ENCODE measurements at places on chromosomes 5 and 9.

DNA sequence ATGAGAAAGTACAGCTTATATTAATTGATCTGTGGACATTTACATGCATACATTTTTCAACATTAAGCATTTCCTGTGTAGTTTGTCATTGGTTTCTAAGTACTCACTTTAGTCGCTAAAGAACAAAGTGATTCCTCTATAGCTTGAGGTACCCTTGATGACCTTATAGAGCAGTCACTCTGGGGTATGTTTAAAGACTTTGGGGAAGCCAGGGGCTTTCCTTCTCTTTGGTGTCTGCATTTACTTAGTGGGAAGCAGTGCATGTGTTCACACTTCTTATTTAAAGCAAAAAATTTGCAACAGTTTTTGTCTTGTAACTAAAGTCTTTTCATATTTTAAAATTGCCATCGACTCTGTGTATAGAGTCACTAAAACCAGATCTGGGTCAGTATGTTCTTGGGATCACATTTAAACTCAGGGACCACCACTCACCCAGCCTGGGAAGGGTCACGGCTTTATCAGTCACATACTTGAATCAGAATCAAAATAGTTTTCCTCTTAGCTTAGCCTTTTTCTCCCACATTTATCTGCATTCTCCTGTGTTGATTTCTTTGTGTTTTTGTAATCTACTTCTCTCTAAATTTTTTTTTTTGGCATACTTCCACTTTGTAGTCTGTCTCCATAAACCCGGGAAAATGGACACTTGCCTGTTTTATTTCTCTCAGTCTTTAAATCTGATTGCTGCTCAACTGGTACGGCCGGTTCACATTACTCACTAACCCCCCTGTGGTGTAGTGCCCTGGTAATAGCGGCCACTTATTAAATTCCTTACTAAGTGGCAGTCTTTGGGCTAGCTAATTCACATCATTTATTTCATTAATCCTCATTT is 143.9 kb upstream of the FBN2 start:
- no peak for DNase-seq

DNA sequence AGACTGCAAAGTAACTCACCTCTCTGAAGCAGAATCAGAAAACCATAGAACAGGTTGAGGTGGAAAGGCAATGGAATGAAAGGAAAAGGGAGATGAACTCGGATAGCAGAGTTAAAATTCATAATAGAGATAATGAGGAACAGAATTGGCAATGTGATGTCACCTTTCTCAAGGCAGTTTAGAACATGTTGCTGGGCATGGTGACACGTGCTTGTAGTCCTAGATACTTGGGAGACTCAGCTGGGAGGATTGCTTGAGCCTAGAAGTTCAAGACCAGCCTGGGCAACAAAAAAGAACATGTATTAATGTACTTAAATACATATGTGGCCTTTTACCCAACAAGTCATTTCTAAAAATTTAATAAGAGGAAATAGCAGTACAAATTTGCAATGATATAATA is 81.6 kb upstream of the MIER3 start:
- DNase-seq, result no peak

DNA sequence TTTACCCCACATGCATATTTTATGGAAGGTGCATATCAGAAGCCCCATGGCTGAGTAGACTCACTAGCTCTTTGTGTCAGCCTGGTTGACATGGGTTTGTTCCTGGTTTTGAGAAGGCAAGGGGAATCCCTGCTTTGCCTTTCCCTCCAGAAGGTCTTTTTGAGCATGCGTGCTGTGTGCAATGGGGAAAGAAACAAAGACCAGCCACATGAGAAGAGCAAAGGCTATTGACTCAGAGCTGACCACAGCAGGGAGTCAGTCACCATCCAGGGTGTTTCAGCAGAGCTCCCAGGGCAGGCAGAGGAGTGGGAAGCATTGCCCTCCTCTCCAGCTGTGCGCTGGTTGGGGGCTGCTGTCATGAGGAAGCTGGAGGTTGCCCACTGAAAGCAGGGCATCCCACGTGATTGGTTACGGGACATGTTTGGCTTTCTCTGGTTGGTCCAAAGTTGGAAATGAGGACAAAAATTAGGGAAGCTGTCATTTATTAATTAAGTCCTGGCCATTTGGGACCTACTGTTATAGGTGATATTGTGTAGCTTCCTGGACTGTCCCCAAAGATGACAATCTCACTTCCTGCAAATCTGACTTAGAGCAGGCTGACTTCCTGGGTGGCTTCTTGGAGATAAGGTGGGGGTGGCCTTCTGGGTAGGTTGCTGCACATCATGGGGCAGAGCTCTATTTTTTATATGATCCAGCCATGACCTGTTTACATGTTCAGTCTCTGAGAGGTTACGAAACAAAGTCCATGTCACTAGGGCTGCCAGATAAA is 48.9 kb upstream of the TDRD7 start:
- DNase-seq, result no peak

- DNase-seq, result no peak
These were observed 10.4 kb upstream of the SSBP2 start for GRCh38 chr5:81761270-81761669.

DNA sequence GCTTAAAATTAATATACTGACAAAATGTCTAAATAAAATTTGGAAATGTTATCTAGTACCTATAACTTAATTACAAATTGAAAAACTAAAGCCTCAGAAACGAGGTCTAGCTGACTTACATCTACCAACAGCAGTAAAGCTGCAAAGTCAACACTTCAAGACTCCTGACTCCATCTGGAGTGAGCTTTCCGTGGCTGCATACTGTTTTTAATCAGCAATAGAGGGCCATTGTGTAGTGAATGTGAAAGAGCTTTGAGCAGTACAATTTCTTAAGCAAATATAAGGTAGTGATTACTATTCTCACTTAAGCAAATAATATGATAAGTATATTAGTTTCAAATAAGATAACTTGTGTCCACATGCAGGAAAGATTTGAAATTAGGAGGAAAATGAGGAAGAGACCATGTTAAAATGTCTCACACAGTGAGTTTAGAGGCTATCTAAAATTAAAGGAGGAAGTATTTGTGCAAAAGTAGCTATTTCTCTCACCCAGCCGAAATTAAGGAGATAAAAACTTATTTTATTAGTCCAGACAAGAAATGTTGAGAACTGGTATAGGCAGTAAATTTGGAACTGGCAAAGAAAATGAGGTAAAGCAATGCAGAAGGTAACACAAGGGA is 6.4 kb downstream of the SPINK6 start:
- DNase-seq, result no peak

- DNase-seq, result no peak
These were observed 224.4 kb upstream of the PANK3 start for GRCh38 chr5:168803541-168803940.

- DNase-seq, result no peak
These were observed 37.7 kb upstream of the PLPPR1 start for GRCh38 chr9:100990605-100991381.
